ENCODE measurements at places on chromosomes 16 and 17. TPM values are rescaled to one million over a fixed set of nuclear protein-coding genes. Genes with fewer than 3 reads are reported as not detected.
A peak's percentile ranks its signal among the peaks of the same experiment; 100 is the strongest.

DNA sequence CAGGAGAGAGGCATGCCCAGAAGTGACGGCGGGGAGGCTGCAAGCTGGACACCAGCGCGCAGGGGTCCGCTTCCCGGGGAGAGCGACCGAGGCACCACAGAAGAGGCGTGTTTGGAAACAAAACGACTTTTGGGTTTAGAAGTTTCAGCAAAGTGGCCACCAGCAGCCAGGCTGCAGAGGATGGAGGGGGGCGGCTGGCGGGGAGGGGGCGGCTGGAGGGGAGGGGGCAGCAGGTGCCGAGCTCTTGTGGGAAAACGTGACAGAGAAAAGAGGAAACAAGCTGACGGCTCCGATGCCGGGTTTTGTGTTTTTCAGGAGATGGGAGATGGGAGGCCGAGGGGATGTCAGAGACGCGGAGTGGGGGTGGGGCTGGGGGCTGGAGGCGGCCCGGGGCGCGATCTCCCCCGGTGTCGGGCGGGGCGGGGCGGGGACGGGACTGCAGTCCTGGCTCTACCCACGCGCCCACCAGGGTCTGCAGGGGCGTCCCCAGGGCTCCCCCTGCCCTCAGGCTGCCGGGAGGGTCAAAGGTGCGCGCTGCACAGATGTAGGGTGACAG is 32.1 kb upstream of the RPH3AL start:
- no peak for DNase-seq

GRCh38 chr17:35864853-35865252 is 3.8 kb downstream of the HEATR9 start:
- DNase-seq = no peak

- DNase-seq = peak; percentile 14
These were observed 2.9 kb upstream of the CRYBA1 start for GRCh38 chr17:29243792-29244191.

DNA sequence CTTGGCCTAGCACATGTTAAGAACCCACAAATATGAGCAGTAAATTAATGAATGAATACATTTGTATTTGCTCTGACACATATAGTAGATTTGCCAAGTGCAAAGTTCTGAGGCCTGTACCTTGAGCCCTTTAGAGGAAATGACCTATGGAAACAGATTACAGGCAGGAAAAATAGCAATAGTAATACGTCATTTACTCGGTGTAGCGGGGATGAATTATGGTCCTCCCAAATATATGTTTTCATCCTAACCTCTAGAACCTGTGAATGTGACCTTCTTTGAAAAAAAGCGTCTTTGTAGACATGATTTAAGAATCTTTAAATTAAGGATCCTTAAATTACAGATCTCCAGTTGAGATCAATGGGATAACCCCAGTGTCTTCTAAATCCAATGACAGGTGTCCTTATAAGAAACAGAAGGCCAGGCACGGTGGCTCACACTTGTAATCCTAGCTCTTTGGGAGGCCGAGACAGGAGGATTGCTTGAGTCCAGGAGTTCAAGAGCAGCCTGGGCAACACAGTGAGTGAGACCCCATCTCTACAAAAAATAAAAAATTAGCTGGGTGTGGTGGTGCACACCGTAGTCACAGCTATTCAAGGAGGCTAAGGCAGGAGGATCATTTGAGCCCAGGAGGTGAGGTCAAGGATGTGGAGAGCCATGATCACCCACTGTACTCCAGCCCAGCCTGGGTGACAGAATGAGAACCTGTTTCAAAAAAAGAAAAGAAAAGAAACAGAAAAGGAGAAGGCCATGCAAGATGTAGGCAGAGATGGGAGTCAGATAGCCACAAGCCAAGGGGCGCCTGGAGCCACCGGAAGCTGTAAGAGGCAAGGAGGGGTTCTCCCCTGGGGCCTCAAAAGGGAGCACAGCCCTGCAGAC is 5.1 kb upstream of the ITPRIPL2 start:
- no peak for DNase-seq

DNA sequence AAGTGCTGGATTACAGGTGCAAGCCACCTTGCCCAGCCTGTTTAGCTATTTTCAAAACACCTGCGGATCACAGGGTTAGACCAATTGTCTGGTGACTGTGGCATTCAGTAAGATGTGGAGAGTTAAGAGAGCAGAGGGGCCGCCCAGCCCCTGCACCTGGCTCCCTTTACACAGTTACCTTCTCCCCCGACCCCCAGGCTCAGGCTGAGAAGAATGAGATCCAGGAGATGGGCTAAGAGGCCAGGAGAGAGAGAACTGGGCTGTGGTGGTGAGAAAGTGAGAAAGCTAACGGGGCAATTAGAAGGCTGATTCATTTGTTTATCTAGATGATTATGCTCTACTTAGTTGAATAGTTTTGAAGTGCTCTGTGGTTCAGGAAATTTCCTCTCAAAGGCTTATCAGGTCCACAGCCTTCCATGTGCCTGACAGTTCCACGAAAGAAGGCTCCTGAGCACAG is 67.8 kb upstream of the AXIN2 start:
- no peak for DNase-seq

DNA sequence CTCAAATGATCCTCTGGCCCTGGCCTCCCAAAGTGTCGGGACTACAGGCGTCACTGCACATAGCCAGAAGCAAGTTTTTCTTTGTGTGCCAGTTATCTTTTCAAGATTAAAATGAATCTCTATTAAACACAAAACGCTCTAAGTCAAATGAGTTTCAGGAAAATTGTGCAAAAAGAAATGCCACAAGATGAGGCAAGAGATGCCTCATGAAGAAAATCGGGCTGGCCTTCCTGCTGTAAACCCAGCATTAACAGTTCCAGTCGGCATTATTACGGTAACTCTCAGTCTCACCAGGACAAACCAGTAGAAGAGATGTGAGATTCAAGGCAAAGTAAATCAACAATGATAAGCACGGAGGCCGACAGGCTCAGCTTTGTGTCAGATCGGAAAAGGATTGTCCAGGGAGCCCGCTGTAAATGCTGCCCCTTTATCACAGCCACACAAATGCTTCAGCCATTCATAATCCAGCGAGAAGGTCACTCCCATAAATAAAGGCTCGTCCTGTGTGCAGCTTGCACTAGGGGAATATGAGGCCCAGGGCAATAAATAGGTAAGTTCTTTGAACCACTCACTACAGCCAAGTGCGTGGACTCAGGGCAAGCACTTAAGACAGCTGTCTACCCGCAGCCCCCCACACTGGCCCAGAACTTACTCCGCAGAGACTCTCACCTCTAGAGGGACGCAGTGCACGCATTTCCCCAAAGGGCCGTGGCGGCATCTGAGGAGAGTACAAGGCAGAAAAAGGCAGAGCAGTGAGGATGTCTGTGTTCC is 27.2 kb downstream of the NPLOC4 start:
- no peak for DNase-seq

- DNase-seq = no peak
These were observed 7.6 kb upstream of the WNT3 start for GRCh38 chr17:46826116-46826515.

- DNase-seq = no peak
These were observed 52.4 kb upstream of the MRPS23 start for GRCh38 chr17:57902117-57902799.

DNA sequence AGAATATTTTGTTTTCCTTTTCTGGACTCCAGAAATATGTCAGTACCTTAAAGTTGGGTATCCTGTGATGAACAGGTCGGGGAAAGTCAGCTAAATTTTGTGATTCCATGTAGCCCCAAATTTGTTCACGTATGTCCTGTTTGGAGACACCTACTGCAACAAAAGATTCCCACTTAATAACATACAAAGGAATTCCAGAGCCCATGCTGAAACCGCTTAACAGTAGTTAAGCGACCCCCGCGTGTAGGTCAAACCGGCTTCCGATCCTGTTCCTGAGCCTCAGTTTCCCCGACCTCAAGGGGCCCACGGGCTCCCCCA is 477 bp downstream of the MTHFSD start:
- no peak for DNase-seq

DNA sequence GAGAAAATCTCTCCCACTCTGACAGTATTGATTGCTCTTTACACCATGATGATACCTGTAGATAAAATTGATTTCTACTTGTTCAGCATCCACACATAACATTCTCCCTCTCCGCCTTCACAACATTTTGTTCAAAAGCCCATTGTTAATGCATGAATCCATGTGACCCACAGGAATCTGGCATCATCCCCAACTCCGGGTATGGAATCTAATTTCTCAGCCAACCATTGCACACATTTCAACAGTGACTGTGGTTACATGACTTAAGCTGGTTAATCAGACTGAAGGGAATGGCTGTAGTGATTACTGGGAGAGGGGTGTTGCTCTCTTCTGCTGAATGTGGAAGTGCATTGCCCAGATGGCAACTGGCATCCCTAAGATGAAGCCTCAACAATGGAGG is 161.4 kb upstream of the C16orf82 start:
- no peak for DNase-seq

PHOSPHO1 gene
- total RNA-seq = not detected

TENT4B gene
- total RNA-seq = 24.4 TPM

TP53TG3C gene
- total RNA-seq = not detected

MLKL gene
- 46.1 TPM for total RNA-seq

- DNase-seq = no peak
These were observed 61.9 kb upstream of the FOXF1 start for GRCh38 chr16:86448306-86448890.

PRR35 gene
- not detected for total RNA-seq

- no peak for DNase-seq
These were observed 366.3 kb downstream of the NPIPA8 start for GRCh38 chr16:17970157-17970765.

DNA sequence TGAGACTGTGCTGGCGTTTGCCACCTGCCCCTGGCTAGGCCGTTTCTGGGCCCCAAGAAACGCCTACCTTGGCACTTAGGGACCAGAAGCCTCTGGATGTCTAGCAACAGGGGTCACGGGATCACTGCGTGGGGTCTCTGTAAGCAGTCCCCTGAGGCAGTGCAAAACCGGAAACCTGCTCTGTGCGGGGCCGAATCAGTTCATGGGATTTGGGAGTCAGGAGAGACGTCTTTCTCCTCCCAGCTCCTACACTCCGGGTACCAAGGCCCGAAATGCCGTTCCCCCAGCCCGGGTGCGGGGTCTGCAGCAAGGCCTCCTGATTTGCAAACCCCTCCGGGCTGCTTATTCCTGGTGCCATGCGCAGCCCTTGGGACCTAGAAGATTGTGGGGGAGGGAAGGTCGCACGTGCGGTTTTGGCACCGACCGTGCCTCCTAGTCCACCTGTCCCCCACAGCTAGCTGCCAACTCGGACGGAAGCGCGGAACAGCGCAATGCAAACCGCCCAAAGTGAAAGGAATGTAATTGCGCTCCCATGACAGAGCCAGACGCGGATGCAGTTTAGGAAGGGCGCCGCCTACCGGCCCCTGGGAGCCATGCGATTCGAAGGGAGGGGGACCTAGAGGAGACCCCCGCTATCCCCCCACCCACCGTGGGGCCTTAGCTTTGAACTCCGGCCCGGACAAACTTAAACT is 6.5 kb downstream of the IRX5 start:
- DNase-seq = no peak

DNA sequence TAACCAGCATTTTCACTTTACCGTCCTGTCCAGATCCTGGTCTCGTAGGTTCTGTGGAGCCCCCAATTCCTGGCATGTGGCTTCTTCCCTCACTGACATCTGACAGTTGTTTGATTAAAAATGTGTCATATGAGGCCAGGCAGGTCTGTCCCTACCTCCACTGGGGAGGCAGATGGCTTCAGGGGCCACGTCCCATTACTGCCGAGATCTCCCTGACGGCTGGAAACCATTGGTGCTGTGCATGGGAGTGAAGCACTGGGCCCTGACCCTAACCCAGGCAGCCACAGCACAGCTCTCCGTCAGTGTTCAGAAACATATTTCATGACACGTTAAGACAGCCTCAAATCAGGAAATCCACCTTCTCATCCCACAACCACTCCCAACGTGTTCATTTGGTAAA is 77.5 kb downstream of the GNAO1 start:
- DNase-seq = no peak

CCDC102A gene
- 6.8 TPM for total RNA-seq

DNA sequence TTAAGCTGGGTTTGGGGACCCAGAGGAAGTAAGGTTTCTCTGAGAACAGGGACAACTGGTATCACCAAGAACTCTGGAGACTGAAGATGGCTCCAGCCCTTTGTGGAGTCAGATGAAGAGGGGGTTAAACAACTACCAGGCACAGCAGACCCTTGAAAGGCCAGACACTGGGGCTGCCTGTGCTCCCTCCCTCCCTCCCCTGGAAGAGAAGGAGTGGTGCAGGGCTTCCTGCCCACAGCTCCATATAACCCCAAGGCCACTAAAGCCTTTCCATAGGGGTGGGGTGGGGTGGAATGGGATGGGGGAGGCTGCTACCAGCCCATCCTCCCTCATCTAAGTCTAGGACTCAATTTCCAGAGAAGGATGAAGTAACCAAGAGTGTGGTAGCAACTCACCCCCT is 66.7 kb downstream of the CCDC182 start:
- DNase-seq = no peak

ANKRD40CL gene
- total RNA-seq = 0.64 TPM

GRCh38 chr16:67731753-67732095 is 12.6 kb upstream of the GFOD2 start:
- DNase-seq = no peak

GRCh38 chr17:49975531-49975930 is 6.5 kb downstream of the DLX4 start:
- no peak for DNase-seq

DNA sequence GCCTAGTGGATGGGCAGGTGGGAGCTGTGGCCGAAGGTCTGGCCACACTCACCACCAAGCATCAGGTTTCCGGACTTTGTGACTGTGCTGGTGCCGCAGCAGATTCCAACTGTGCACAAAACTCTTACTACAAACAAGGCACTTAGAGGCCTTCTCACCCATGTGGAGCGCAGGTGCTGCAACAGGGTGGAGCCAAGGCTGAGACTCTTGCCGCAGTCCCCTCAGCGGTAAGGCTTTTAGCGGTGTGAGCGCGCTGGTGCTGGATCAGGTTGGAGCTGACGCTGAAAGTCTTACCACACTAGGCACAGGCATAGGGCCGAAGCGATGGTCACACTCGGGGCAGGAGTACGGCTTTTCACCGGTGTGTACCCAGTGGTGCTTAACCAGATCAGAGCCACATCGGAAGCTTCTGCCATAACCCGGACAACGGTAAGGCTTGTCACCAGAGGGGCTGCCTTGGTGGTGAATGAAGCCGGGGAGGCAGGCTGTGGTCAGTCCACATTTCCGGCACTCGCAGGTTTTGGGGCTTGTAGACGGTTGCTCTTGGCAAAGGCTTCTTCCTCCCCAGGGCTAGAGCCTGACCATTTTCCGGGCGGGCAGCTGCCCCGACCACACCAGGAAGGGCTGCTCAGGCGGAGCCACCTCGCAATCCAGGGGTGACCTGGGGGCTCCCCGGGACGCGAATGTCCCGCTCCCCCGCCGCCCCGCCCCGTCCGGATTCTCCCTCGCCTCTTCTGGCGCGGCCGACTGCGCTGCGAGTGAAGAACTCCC is 1.0 kb upstream of the ARMC5 start:
- DNase-seq = peak; percentile 77

DNA sequence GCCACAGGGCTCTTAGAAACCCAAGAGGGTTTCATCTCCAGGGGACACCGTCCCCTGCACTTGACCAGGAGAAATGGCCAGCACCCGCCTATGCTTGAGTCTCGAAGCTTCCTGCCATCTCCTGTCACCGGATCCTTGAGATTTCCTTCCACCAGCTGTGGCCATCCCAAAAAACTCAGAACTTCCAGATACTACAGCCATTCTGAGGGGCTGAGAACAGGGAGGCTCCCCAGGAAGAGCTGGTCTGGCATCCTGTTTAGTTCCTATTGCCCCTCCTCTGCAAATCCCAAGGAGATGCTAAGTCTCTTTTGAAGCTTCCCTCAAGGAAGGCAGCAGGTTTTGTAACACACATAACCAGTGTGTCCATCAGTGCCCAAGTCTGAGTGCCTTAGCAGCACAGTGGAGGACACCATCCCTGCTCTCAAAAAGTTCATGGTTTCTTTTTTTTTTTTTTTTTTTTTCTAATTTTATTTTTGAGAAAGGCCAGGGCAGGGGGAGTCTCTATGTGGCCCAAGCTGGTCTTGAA is 2.0 kb downstream of the UBALD2 start:
- DNase-seq = no peak

CAPN15 gene
- total RNA-seq = 108 TPM

Data from Calu3 (cell line).